Osteoblast (primary cell): ENCODE measurements at places on chromosomes 4 and X. TPM values are rescaled to one million over a fixed set of nuclear protein-coding genes. Genes with fewer than 3 reads are reported as not detected.
A peak's percentile ranks its signal among the peaks of the same experiment; 100 is the strongest.

The NAA11 gene
- total RNA-seq: not detected in 2 replicates

DNA sequence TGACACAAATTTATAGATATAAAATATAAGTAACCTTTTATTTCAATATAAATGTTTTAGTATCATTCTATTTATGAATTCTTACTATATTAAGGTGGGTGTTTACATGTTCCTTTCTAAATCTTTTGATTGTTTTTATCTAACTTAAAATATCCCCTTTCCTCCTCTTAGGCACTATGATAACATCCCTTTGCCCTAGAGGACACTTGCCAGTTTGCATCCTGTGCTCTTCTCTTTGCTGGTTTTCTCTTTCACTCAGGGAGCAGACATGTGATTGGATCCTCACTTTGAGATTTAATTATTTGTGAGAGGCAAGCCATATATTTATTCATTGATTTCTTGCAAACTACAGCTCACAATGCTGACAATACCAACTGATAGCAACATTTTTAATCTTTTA is 16.2 kb downstream of the LRIT3 start:
- no peak for DNase-seq
- H3K27me3 ChIP-seq: no peaks in the 10 kb centered on the region
- H3K27ac ChIP-seq: no peak overlapping the region
- no peak overlapping the region for H3K4me3 ChIP-seq

DNA sequence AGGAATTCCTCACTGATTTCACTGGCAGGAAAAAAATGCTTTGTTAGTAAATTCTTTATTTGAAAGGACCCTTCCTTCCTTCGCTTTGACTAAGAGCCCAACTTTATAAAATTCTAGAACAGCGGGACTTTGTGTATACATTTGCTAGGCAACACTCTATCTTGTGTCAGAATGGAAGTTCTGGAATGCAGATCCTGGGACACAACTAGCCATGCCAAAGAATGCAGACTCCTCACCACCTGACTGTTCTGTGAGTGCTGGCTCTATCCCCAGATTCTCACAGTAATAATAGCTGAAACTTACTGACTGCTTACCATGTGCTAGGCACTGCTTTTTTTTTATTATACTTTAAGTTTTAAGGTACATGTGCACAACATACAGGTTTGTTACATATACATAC is 73.3 kb upstream of the ZDHHC15 start:
- no peak for DNase-seq
- no peaks in the 10 kb centered on the region for H3K4me1 ChIP-seq
- H3K4me3 ChIP-seq: no peak overlapping the region
- no peaks in the 10 kb centered on the region for H3K36me3 ChIP-seq
- H3K27ac ChIP-seq: no peak overlapping the region

The MSANTD1 gene
- total RNA-seq: 0.59 and 0.72 TPM in 2 replicates

- DNase-seq: peak; percentile 52
- H3K27ac ChIP-seq: peak overlapping the region; percentile 62
- H3K36me3 ChIP-seq: no peaks in the 10 kb centered on the region
- H3K27me3 ChIP-seq: no peaks in the 10 kb centered on the region
- peak overlapping the region; percentile 52 for H3K4me3 ChIP-seq
- peaks cover 17% of the 10 kb centered on the region for H3K4me1 ChIP-seq
Observed at GRCh38 chr4:176499518-176499917, 179.8 kb downstream of the SPCS3 start.

DNA sequence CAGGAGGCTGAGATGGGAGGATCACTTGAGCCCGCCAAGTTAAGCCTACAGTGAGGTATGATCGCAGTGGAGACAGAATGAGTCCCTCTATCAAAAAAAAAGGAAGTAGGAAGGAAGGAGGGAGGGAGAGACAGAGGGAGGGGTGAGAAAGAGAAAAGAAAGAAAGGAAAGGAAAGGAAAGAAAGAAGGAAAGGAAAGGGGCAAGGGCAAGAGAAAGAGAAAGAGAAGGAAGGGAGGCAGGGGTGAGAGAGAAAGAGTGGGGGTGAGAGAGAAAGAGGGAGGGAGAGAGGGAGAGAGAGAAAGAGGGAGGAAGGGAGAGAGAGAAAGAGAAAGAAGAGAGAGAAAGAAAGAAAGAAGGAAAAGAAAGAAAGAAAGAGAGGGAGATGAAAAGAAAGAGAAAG is 13.2 kb downstream of the ELF2 start:
- no peak overlapping the region for H3K27ac ChIP-seq
- DNase-seq: no peak
- H3K27me3 ChIP-seq: no peaks in the 10 kb centered on the region

The SLC7A11 gene
- total RNA-seq: 46.3 and 55.7 TPM in 2 replicates

GRCh38 chr4:99763635-99764101 is 53.0 kb upstream of the DAPP1 start:
- H3K4me1 ChIP-seq: peaks cover 12% of the 10 kb centered on the region
- H3K27ac ChIP-seq: no peak overlapping the region
- DNase-seq: peak; percentile 91
- H3K27me3 ChIP-seq: no peaks in the 10 kb centered on the region

- no peak for DNase-seq
- H3K36me3 ChIP-seq: no peaks in the 10 kb centered on the region
- H3K4me3 ChIP-seq: no peak overlapping the region
- H3K27ac ChIP-seq: no peak overlapping the region
- H3K4me1 ChIP-seq: no peaks in the 10 kb centered on the region
- no peaks in the 10 kb centered on the region for H3K27me3 ChIP-seq
Observed at GRCh38 chr4:131613086-131613823, 1535.8 kb upstream of the PCDH10 start.

The HPGDS gene
- total RNA-seq: not detected in 2 replicates

DNA sequence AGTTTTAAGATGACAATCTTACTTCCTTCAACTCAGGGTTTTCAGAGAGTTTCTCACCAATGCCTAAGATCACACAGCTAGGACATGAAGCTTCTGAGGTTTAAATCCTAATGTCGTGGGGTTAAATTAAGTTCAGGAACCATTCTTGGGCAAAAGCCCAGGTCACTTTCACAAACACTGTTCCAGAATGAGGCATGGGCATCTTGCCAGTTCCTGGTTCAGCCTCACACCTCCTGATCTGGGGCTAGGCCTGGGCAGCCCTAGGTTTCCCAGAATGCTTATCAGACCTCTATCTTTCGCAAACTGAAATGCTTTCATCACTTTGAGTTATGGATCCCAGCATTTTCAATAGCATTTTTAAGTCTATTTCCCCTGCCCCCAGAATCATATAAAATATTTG is 224.8 kb upstream of the EDA2R start:
- no peak overlapping the region for H3K4me3 ChIP-seq
- H3K4me1 ChIP-seq: no peaks in the 10 kb centered on the region
- no peak overlapping the region for H3K27ac ChIP-seq
- DNase-seq: no peak

DNA sequence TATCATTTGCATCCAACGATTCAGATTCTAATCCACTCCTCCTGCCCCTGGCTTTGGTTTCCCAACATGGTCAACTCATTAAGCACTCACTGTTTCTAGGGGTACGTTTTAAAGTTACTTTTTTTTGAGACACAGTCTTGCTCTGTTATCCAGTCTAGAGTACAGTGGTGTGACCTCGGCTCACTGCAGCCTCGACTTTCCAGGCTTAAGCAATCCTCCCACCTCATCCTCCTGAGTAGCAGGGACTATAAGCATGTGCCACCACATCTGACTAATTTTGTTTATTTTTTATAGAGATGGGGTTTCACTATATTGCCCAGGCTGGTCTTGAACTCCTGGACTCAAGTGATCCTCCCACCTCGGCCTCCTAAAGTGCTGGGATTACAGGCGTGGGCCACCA is 48.9 kb downstream of the TMEM156 start:
- no peaks in the 10 kb centered on the region for H3K27me3 ChIP-seq
- no peak overlapping the region for H3K4me3 ChIP-seq
- peaks cover 53% of the 10 kb centered on the region for H3K4me1 ChIP-seq
- H3K27ac ChIP-seq: peak overlapping the region; percentile 74
- DNase-seq: no peak
- H3K36me3 ChIP-seq: no peaks in the 10 kb centered on the region

The NUP62CL gene
- total RNA-seq: not detected in 2 replicates

The ADH1A gene
- not detected in 2 replicates for total RNA-seq

The DCHS2 gene
- total RNA-seq: under 0.01 TPM in 2 replicates

GRCh38 chr4:121072224-121073003 is at the start of gene NDNF:
TSS of gene NDNF (minus strand) at chr4:121072535. CDS start at chr4:121045837, 26,698 bp downstream.
- no peak within 1 kb of the TSS for H3K27ac ChIP-seq
- H3K4me1 ChIP-seq: peaks cover 12% of the 10 kb centered on the region
- H3K36me3 ChIP-seq: no peaks in the 10 kb centered on the region

DNA sequence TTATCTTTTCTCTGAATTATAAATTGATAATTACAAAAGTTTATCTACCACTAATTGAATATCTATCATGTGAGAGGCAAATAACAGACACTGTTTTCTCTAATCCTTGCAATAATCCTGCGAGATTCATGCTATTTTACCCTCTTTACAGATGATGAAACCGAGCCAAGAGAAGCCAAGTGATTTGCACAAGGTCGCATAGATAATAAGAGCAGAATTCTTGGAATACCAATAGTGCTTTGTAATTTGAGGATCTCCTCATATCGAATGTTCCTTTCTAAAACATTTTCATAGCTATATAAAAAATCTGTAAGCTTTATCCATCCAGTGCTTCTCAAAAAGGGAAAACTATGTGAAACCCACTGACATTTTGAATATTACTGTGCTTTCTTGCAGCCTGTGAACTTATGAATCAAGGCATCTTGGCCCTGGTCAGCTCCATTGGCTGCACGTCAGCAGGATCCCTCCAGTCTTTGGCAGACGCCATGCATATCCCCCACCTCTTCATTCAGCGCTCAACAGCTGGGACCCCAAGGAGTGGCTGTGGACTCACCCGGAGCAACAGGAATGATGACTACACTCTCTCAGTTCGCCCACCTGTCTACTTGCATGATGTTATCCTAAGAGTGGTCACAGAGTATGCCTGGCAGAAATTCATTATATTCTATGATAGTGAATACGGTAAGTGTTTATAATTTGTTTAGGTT is 743.8 kb upstream of the ATOH1 start:
- no peak for DNase-seq
- H3K4me1 ChIP-seq: no peaks in the 10 kb centered on the region
- no peak overlapping the region for H3K27ac ChIP-seq
- H3K4me3 ChIP-seq: no peak overlapping the region
- no peaks in the 10 kb centered on the region for H3K36me3 ChIP-seq
- no peaks in the 10 kb centered on the region for H3K27me3 ChIP-seq

The FAT1 gene
- total RNA-seq: 474 and 522 TPM in 2 replicates
